ENCODE measurements at places on chromosomes 16 and 17.

- no peak for DNase-seq
Observed at GRCh38 chr16:7397901-7398300, 65.3 kb downstream of the RBFOX1 start.

- DNase-seq, result peak; percentile 11
Observed at GRCh38 chr16:26787924-26788323, 278.8 kb upstream of the C16orf82 start.

DNA sequence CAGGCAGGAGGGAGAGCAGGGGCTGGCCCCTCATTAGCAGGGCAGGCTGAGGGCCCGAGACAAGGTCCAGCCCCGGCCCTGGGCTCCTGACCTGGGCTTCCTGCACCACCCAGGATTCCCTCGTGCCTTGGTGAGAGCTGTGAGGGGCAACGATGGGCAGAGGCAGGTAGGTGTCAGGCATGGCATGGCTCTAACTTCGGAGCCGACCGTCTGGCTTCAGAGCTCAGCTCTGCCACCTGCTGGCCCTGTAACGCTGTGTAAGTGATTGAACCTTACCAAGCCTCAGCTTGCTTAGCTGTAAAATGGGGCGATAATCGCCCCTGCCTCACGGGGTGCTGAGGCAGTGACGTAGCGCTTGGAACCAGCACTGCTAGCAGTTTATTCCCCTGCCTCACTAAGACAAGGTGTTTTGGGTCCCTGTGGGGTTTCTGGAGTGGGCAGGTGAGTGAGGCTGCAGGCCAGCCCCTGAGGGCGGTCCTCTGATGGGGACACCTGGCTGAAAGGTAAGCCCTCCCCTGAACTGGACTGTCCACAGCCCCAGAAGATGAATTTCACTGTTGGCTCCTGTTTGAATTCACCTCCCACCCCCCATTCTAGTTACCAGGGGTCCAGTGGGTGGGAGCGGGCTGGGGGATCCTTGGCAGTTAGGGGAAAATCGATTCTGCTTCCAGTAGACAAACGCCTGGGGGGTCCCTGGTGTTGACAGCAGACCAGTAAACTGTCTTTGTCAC, 184.8 kb upstream of the GSE1 start:
- no peak for DNase-seq

- no peak for DNase-seq
Observed at GRCh38 chr17:69516911-69517310, 102.4 kb downstream of the MAP2K6 start.

- no peak for DNase-seq
Observed at GRCh38 chr17:57562184-57562698, 182.9 kb downstream of the CCDC182 start.

DNA sequence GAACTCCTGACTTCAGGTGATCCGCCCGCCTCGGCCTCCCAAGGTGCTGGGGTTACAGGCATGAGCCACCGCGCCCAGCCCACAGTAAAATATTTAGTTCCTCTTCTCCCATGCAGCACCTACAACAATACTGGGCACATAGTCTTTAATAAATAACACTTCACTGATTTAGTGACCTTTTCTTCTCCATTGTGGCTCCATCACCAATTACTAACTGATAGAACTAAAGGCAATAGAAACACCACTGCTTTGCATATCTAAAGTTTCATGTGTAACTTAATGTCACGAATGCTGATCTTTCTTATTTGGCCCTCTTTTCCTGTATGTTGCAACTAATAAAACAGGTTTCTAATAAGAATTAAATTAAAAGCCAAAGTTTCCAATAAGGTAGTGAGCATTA, 38.9 kb downstream of the TRIM37 start:
- no peak for DNase-seq

DNA sequence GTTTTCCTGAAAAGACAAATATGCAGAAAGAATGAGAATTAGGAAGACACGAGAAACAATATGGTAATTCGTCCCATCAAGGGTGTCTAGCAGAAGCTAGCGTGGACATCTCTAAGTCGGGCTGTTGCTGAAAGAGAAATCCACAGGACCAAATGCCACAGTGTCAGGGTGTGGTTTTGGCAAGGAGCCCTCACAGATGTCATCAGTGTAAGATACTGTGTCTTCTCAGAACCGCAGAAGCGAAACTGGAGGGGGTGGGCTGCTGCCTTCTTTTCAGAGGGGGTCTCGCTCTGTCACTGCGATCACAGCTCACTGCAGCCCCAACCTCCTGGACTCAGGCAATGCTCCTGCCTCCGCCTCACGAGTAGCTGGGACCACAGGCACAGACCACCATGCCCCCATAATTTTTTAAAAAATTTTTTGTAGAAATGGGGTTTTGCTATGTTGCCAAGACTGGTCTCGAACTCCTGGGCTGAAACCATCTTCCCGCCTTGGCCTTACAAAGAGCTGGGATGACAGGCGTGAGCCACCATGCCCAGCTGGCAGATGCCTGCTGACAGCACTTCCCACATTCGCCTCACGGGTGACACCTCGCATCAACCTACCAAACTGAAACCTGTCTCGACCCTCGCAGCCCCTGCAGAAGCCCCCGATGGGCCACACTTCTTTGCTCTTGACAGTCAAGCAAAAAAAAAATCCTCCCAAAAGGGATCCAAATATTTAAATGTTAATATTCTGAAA, 26.2 kb downstream of the TRAP1 start:
- no peak for DNase-seq

DNA sequence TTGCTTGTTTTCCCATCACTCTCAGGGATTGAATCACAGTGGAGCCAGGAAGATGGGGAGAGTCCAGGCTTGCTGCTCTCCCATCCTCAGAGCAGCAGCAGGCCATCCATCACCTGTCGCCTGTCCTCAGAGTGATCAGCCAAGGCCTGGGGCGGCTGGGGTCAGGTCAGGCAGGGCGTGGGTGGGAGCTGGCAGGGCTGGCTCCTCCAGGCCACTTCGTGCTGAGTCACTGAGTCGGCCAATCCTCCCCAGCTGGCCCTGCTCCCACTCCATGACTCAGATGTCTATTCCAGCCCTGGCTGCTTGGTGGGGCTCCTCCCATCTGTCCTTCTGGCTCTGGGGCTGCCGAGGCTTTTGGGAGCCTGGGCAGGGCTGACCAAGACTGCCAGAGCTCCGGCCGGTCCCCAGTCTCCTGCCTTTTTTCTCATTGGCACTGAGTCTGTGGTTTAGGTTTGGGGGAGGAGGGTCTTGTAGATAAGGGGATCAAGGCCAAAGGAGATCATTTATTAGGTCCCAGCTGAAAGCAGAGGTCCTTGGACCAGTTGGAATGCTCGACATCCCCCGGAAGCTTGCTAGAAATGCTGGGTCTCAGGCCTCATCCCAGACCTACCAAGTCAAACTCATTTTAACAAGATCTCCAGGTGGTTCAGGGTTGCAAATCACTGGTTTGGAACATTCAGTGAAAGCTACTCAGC, 72.7 kb downstream of the ABCC1 start:
- no peak for DNase-seq

- no peak for DNase-seq
Observed at GRCh38 chr16:28610595-28611191, 849 bp upstream of the SULT1A1 start.

DNA sequence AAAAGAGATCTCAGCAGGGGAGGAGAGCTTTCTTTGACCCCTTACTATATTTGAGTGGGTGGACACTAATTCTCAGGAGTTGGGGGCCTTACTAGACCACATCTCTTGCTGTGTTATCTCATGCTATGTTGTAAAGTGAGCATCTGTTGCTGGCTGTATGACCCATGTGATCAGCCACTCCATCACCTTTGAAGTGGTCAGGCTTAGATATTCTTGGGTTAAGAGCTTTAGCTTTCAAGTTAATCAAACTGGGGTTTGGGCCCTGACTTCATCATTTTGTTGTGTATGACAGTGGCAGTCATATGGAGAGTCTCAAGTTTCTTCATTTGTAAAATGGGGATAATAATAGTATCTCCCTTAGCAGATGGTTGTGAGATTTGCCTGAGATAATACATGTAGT, 201.1 kb downstream of the FTO start:
- no peak for DNase-seq

GRCh38 chr16:84048270-84048669, 5.7 kb upstream of the SLC38A8 start:
- DNase-seq, result peak; percentile 43

GRCh38 chr17:13398853-13399252, 202.9 kb downstream of the HS3ST3A1 start:
- no peak for DNase-seq

DNA sequence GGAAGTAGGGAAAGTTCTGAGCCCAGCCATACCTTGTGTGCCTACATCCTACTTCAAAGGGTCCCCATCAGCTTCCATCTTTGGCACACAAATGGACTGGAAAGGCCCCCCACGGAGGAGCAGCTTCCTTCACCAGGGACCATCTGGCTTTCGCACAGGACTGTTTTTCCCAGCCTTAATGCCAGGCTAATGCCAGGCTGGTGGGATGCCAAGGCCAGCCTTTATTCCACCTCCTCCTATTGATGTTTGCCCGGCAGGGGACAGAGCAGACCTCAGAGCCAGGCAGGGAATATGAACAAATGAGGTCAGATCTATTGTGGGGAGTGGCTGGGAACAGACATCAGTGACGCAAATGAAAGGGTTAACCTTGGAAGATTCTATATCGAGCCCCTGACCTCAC, 5.7 kb downstream of the GPR179 start:
- DNase-seq, result no peak

- no peak for DNase-seq
Observed at GRCh38 chr17:75753514-75754377, 11.2 kb downstream of the GALK1 start.

- no peak for DNase-seq
Observed at GRCh38 chr17:41932816-41933389, 2.5 kb downstream of the ODAD4 start.

- peak; percentile 7 for DNase-seq
Observed at GRCh38 chr17:20965492-20965891, 77.3 kb downstream of the USP22 start.

DNA sequence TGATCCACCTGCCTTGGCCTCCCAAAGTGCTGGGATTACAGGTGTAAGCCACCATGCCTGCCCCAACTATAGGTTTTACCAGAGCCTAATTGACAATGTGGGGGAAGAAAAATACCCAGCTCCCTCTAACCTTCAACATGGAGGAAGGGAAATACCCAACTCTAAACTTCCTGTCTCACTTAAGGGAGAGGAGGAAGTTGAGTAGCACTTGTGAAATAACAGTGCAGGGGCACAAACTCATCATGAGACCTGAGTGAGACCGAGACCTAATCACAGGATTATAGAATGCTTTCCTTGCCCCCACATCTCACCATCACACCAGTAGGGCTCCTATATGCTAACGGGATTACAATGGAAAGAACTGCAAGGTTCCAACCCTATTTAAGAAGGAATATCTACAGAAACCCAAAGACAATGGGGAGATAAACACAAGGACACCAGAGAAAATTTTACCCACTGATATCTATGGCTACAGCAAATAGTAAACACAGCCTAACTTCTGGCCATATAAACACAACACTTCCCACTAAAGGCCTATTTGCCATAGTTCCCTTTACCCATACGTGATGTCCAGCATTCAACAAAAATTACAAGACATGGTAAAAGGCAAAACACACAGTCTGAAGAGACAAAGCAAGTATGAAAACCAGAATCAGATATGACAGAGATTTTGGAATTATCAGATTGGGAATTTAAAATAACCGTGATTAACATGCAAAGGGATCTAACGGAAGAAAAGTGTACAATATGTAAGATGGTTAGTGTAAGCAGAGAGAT, 26.9 kb downstream of the OR3A1 start:
- no peak for DNase-seq

DNA sequence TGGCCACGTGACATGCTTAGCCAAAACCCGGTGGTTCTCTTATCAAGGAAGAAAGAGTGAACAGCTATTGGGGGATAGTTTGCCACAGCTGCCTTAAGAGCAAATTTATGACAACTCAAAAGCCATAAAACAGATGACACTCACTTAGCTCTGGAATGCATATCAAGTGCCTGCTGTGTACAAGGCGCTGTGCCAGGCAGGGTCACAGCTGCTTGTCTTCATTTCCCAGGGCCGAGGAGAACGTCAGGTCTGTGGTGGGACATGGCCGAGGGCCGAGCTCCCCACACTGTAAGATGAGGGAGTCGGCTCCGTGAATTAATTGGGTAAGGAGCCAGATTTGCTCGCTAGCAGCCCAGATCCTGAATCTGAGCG, 14.0 kb downstream of the EEF2K start:
- no peak for DNase-seq

DNA sequence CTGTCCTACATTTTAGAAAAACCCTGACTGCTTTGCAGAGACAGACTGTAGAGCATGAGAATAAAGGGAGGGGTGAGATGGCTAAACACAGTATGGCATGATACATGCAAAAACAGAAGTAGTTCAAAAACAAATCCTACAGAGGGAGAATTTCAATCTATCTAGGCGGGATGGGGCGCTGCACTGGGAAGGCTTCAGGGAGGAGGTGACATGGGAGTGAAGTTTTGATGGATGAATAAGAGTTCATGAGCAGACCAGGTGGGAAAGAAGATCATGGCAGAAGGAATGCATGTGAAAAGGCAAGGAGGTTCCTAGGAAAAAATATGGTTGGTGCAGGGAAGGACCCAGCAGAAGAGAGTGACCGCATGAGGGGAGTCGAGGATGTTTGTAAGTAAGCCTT, 19.2 kb downstream of the HS3ST3B1 start:
- no peak for DNase-seq

DNA sequence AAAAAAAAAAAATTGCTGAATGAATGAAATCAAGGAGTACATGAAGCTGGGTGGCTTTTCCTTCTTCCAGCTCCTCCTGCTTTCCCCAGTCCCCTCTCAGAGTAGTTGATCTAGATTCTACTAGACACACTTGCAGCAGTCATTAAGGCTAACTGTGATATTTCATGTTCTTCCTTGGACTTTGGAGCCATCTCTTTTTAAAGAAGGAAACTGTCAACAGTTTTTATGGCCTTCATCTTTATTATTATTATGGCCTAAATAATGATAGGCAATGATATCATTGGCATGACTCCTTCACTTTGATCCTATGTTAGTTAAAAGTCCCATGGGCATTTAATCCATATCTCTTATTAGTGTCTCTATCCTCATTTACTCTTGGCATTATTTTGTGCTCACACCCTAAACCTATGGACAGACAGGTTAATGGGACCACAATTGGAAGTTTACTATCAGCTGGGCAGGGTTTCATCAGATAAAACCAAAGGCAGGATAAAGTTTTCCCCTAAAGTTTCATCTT, 9.7 kb downstream of the C17orf78 start:
- DNase-seq, result no peak

- no peak for DNase-seq
Observed at GRCh38 chr17:81032641-81033480, 2.1 kb upstream of the BAIAP2 start.

GRCh38 chr16:31484491-31485171, 1.7 kb downstream of the SLC5A2 start:
- no peak for DNase-seq
